ENCODE measurements at places on chromosomes 7 and 10.

DNA sequence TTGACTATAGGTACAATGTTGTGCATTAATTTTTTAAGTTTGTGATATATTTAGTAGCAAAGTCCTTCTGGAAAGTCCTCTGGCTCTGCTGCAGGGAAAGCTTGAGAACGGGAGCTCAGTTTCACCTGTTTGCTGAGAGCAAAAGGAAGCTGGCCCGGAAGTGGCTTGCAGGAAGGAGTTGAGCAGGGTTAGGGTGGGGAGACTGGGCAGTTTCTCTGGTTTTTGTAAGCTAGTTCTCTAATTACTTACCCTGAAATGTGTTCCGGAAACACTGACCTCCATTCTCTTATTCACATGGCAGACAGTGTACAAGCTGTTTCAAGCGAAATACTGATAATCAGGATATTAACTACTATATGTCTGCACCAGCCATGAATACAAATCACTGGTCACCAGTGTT is 22.3 kb downstream of the MAP3K8 start:
- DNase-seq = no peak

GRCh38 chr7:23211589-23211988 is 29.7 kb downstream of the NUP42 start:
- no peak for DNase-seq

DNA sequence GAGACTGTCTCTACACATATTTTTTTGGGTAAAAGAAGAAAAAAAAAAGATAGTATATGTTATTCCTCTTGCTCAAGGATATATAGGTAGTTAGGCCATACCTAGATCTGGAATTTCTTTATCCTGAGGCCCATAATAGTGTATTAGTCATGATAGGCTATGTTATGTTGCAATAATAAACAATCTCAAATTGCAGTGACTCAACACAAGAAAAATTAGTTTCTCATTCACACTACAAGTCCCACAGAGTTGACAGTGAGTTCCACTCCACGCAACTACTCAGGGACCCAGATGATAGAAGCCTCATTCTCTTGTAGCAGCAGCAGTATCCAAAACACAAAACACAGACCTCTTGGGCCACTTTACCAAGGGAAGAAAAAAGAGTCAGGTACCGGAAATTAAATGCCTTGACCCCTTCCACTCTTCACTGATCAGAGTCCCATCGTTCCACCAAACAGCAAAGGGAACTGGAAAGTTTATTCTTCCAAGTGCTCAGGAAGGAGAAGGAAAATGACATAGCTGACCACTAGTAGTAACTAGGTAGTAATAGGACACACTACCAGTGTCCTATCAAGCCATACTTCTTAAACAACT is 7.4 kb upstream of the C10orf67 start:
- DNase-seq = no peak

- peak; percentile 26 for DNase-seq
Measured at GRCh38 chr10:93080350-93081046, 6.8 kb downstream of the CYP26A1 start.

GRCh38 chr10:118742032-118742431 is 12.7 kb downstream of the CACUL1 start:
- DNase-seq = no peak

- DNase-seq = no peak
Measured at GRCh38 chr7:142961973-142962926, at the start of gene KEL. KEL (minus strand) TSS chr7:142962363; CDS start chr7:142962206, 157 bp downstream.

GRCh38 chr10:46528675-46529615 is 27.5 kb downstream of the GPRIN2 start:
- DNase-seq = no peak

GRCh38 chr7:69211739-69212138 is 386.5 kb upstream of the AUTS2 start:
- no peak for DNase-seq

- DNase-seq = no peak
Measured at GRCh38 chr10:5779730-5780129, 33.5 kb downstream of the GDI2 start.

DNA sequence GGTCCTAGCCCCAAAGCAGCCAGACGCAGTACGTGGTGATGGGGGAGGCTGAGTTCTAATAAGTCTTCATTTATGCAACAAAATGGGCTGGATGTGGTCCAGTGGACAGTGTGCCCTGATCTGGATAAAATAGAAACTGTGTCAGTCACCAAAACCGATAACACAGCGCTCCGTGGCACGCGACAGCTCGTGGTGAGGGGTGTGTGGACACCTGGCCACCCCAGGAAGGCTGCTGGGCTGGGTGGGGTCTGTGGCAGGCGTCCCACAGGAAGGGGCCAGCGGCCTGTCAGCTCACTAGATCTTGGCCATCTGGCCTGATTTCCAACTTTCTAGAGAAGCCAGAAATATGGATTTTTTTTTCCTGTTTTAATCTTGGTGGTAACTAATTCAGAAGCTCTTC is 17.0 kb downstream of the FAM20C start:
- no peak for DNase-seq

DNA sequence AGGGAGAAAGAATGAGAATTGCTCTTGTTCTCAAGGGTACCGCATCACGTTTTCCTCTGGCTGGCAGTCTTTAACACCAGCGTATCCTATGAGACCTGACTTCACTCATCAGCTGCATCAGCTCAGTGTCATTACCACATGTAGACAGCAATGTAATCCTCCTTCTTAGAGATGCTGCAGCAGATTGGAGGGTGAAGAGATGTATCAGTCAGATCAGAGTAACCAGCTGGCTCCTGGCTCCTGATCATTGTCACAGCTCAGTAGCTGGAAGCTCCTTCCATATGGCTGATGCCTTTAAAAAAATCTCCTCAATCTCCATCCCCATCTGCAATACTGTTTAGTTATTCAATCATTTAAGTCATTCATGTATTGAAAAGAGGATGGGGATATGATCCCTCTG is 39.7 kb upstream of the EPHB6 start:
- no peak for DNase-seq

DNA sequence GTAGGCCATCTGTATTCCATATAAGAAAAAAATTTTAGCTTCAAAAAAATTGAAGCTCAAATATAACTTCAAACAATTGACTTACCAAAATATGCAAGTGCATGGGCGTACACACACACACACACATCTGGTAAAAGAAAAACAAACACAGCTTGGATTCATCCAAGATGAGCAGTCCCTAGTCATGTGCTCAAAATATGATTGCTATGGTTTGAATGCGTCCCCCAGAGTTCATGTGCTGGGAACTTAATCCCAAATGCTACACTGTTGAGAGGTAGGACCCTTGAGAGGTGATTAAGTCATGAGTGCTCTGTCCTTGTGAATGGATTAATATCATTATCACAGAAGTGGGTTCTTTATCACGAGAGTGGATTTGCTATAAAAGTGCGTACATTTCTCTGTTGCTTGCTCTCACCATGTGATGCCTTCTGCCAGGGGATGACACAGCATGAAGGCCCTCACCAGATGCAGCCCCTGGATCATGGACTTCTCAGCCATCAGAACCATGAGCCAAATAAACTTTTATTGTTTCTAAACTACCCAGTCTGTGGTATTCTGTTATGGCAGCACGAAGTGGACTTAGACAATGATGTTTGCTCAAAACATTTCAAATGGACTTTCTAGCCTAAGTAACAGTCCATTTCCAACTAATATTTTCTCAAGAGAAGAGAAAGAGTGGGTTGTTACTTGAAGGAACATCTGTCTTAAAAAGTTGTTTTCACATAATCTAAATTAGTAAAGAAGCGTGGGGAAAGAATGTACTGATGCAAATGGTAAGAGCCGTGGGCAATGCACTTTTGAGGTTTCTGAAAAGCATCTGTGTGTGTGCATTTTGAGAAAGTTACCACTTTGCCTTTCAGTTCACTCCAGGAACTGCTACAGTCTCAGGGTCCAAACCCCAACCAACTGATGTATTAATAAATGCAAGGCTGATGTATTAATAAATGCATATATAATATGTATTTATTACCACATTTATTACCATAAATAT is 15.1 kb upstream of the SVIL start:
- no peak for DNase-seq

DNA sequence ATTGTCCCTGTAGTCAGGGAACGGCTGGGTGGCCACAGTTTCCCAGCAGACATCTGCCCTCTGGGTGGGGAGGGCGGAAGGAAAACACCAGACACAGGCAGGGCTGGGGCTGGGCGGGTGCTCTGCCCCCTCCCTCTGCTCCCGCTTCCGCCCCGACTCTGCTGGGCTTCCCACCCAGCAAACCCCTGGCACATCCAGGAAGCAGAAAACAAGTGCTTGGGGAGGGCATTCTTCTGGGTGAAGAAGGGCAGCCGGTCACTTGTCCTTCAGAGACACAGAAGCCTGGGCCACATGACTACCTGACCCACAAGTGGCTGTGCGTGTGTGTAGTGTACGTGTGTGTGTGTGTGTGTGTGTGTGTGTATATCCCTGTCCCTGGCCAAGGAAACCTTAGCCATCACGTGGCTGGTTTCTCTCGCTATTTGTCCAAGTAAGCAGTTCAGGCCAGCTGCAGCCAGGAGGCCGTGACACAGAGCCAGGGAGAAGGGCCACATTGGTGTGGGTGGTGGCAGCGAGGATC is 77.9 kb downstream of the ZMIZ1 start:
- DNase-seq = peak; percentile 34

- DNase-seq = no peak
Measured at GRCh38 chr7:117143580-117143979, 179.3 kb downstream of the WNT2 start.

- no peak for DNase-seq
Measured at GRCh38 chr7:134452419-134452838, 6.5 kb downstream of the AKR1B1 start.

All from CD8-positive, alpha-beta memory T cell (primary cell).